ENCODE measurements at places on chromosomes 12 and 14. TPM values are rescaled to one million over a fixed set of nuclear protein-coding genes. Genes with fewer than 3 reads are reported as not detected.

Gene PLEKHG7
- total RNA-seq, result not detected

Gene CARMIL3
- total RNA-seq, result 0.50 TPM

Gene GLIPR1L1
- not detected for total RNA-seq

Gene MYBPC1
- not detected for total RNA-seq

Gene OR4E2
- not detected for total RNA-seq

Gene TMCC3
- 0.38 TPM for total RNA-seq

Gene SELPLG
- total RNA-seq, result 229 TPM

Gene TAS2R9
- total RNA-seq, result not detected

Gene PRPF40B
- total RNA-seq, result 13.0 TPM

Gene SLC2A14
- total RNA-seq, result 10.0 TPM

Gene LRRC43
- not detected for total RNA-seq

Gene KRT77
- not detected for total RNA-seq

Measured in activated naive CD4-positive, alpha-beta T cell treated with anti-CD3 and anti-CD28 coated beads, Interleukin-2, amount 10 ng/mL, durations not matched to agents 5 hours and 36 hours (primary cell).